Osteoblast (primary cell): ENCODE measurements at places on chromosomes 2 and 18. TPM values are rescaled to one million over a fixed set of nuclear protein-coding genes. Genes with fewer than 3 reads are reported as not detected.

- DNase-seq, result no peak
- no peak overlapping the region for H3K27ac ChIP-seq
- H3K27me3 ChIP-seq, result no peaks in the 10 kb centered on the region
- H3K4me3 ChIP-seq, result no peak overlapping the region
- H3K36me3 ChIP-seq, result no peaks in the 10 kb centered on the region
- peaks cover 25% of the 10 kb centered on the region for H3K4me1 ChIP-seq
Observed at GRCh38 chr2:54259413-54260240, 3.6 kb upstream of the TSPYL6 start.

Gene CYS1
- total RNA-seq, result 0.36 and 1.5 TPM in 2 replicates

Gene SLC25A12
- total RNA-seq, result 26.8 and 29.8 TPM in 2 replicates

Gene APLF
- total RNA-seq, result 10.0 and 10.5 TPM in 2 replicates

Gene PROKR1
- total RNA-seq, result not detected in 2 replicates

GRCh38 chr2:174996622-174997021, 8.6 kb downstream of the CHN1 start:
- no peak for DNase-seq
- H3K4me3 ChIP-seq, result no peak overlapping the region
- no peaks in the 10 kb centered on the region for H3K36me3 ChIP-seq
- H3K27ac ChIP-seq, result no peak overlapping the region
- peaks cover 4% of the 10 kb centered on the region for H3K27me3 ChIP-seq

- no peaks in the 10 kb centered on the region for H3K36me3 ChIP-seq
- no peak for DNase-seq
- H3K4me3 ChIP-seq, result no peak overlapping the region
Observed at GRCh38 chr2:4903656-4904348, 788.4 kb upstream of the SOX11 start.

Gene MYO1B
- total RNA-seq, result 229 and 246 TPM in 2 replicates

DNA sequence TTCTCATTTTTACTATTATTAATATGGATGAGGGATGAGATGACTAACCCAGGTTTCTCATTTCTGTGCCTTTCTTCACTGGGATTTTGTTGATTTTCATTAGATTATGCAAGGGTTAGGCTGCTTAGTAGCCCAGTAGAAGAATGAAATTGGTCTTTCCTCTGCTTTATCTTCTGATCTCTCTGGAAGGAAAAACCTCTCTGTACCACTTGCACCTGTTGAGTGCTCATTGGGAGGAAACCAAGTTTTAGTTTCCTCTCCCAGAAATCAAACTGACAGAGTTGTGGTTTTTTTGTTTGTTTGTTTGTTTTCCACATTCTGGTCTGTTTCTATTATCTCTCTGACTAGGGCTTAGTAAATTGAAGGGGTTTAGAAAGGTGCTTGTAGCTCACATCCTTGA, 60.8 kb downstream of the KIAA1328 start:
- H3K4me1 ChIP-seq, result peaks cover 10% of the 10 kb centered on the region
- H3K4me3 ChIP-seq, result no peak overlapping the region
- no peaks in the 10 kb centered on the region for H3K36me3 ChIP-seq
- H3K27ac ChIP-seq, result no peak overlapping the region
- no peak for DNase-seq
- H3K27me3 ChIP-seq, result no peaks in the 10 kb centered on the region

DNA sequence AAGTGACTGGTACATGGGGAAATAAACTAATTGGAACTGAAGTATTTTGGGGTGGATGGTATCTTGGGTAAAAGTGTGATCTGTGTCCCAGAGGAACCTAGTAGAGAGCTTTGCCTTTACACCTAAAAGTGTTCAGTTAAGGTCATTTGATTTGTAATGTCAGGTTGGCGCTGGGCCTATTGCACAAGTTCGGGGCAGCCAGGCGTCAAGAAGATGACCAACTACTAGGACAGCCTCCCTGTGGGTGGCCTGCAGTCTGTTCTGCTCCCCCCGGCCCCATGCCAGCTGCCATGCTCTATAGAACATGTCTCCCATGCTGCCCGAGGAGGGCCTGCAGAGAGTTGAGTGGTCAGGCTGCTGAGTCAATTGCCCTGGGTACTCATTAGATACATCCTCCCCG, 10.1 kb downstream of the RRM2 start:
- peaks cover 10% of the 10 kb centered on the region for H3K36me3 ChIP-seq
- H3K27me3 ChIP-seq, result no peaks in the 10 kb centered on the region
- H3K27ac ChIP-seq, result no peak overlapping the region

DNA sequence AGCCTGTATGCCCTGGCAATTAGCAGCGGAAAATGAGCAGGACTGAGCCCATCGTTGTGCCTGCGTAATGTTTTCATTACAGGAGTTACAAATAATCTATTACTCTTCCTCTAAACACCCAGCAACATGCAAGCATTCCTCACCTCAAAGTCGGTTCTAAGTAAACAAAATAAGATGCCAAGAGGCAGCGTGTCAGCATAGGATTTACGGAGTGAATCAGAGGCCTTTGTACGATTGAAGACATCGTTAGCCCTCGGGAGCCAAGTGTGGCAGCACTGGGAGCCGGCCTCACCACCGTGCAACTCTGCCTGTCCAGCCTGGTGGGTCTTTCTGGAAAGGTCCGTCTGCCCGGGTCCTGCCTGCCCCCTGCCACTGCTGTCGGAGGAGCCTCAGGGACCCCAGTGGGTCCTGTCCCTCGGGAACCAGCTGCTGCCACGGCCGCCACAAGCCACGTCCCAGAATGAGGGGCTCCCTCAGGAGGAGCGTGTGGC, 80.1 kb upstream of the CTDP1 start:
- H3K4me3 ChIP-seq, result no peak overlapping the region
- H3K36me3 ChIP-seq, result no peaks in the 10 kb centered on the region
- peaks cover 5% of the 10 kb centered on the region for H3K4me1 ChIP-seq
- peaks cover 48% of the 10 kb centered on the region for H3K27me3 ChIP-seq
- no peak overlapping the region for H3K27ac ChIP-seq
